ENCODE measurements at places on chromosomes 7 and 10. TPM values are rescaled to one million over a fixed set of nuclear protein-coding genes. Genes with fewer than 3 reads are reported as not detected.

DNA sequence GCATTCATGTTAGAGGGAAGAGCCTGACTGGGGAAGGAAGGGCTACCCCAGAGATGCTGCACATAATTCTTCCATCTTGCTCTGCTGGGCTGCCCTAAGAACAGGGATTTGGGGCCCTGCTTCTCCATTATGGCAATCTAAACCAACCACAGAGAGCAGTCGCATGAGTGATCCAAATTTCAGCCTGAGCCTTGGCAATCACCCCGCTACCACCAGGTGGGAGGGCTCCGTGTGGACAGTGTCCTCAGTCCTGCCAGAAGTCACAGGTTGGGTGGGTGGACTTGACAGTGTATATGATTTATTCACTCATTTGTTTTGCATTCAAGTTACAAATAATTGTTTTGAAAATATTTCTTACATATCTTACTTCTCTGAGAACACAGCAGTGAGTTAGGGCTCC, 22.0 kb downstream of the ABCC2 start:
- H3K36me3 ChIP-seq: peaks cover 92% of the 10 kb centered on the region
- no peaks in the 10 kb centered on the region for H3K4me1 ChIP-seq

- H3K4me1 ChIP-seq: no peaks in the 10 kb centered on the region
- DNase-seq: no peak
- H3K27me3 ChIP-seq: peaks cover 71% of the 10 kb centered on the region
- no peaks in the 10 kb centered on the region for H3K36me3 ChIP-seq
- no peak overlapping the region for H3K4me3 ChIP-seq
Observed at GRCh38 chr10:6706725-6707124, 126.6 kb upstream of the PRKCQ start.

DNA sequence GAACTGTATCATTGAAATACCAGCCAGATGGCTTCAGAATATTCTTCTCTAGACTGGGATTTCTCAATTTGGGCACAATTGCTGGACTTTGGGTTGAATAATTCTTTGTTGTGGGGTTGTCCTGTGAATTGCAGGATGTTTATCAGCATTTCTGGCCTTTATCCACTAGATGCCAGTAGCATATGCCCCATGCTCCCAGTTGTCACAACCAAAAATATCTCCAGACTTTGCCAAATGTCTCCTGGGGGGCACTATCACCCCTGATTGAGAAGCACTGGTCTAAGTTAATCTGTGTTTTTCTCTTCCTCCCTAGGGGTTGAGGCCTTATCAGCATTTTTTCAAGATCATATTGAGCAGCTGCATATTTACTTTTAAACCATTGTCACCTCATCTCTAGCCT, 204.9 kb upstream of the SP8 start:
- DNase-seq: no peak
- no peaks in the 10 kb centered on the region for H3K27me3 ChIP-seq
- H3K4me3 ChIP-seq: no peak overlapping the region
- no peaks in the 10 kb centered on the region for H3K4me1 ChIP-seq

GRCh38 chr10:47295411-47295810, 4.6 kb upstream of the GDF10 start:
- no peak overlapping the region for H3K4me3 ChIP-seq
- H3K4me1 ChIP-seq: no peaks in the 10 kb centered on the region
- no peak overlapping the region for H3K27ac ChIP-seq
- DNase-seq: no peak
- H3K36me3 ChIP-seq: no peaks in the 10 kb centered on the region

DNA sequence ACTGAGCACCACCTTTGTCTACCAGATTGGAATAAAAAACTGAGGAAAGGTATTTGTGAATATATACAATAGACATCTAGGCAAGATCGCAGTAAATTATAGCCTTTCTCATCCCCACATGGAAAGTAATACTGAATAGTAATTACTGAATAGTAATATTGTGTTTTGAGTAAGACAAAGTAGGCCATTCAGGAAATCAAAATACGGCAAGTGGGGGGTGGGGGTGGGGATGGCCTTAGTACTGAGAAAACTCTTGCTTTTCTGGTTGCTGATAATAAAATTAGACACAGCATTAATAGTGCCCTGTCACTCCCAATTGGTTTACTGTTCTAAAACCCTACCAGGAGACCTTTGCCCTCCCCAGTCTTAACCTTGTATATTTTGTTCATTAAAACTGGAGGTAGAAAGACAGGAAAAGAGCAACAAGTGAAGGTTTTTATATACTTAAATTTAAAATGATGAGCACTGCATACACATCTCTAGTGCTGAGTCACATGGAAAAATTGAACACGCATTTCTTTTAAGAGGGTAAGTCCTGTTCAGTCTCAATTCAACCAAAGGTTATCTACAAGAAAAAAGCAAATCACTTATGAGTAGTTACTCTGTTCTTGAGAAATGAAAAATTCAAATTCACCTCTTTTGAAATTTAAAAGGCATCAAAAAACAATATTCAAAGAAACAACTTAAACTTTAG, 65.6 kb downstream of the IGF2BP3 start:
- H3K4me3 ChIP-seq: no peak overlapping the region
- H3K36me3 ChIP-seq: peaks cover 31% of the 10 kb centered on the region
- no peak overlapping the region for H3K27ac ChIP-seq
- H3K4me1 ChIP-seq: no peaks in the 10 kb centered on the region
- H3K27me3 ChIP-seq: no peaks in the 10 kb centered on the region

SLC39A12 gene
- total RNA-seq: not detected

All from HCT116 (cell line).